Activated T-cell treated with anti-CD3 and anti-CD28 coated beads for 4 hours (primary cell): ENCODE measurements at places on chromosomes 1 and 21.

DNA sequence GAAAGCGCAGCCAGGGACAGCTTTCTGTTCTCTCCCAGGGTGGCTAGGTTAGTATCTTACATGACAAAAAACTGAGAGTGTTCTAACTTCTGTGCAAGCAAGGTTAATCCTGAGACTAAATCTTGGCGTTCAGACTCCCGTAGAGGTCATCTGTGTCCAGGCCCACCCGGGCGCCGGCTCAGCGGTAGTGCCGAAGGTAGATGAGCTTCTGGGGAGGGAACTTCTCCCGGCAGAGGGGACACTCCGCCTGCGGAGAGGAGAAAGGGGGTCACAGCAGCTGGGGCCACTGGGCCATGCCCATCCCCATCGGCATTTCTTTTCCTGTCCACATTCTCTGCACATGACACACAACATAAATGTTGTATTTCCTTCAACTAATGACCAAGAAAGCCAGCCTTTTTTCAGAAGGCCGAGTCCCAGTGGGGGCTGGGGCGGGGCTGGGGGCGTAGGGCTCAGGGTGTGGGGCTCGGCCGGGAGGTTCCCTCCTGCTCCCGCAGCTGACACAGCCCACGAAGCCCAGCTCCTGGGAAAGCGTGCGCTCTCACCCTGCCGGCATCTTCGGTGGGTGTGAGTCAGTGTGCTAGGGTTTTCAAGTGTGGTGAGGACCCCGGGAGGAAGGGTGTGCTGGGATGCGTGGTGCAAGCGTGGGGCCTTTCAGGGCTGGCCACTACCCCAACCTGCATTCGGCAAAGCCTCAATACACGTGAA lies 6.6 kb downstream of the PEX10 start:
- DNase-seq: no peak

DNA sequence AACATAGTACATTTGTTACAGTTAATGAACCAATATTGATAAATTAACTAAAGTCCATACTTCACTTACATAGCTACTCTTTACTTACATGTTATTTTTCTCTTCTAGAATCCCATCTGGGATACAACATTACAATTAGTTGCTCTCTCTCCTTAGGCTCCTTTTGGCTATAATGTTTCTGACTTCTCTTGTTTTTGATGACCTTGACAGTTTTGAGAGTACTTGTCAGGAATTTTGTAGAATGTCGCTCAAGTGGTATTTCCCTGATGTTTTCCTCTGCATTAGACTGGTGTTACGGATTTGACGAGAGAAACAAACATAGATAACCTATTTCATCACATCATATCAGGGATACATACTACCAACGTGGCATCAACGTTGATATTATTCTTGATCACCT lies 925.4 kb upstream of the TMPRSS15 start:
- DNase-seq: no peak

- no peak for DNase-seq
Measured at GRCh38 chr1:242811092-242811840, 286.8 kb upstream of the PLD5 start.

DNA sequence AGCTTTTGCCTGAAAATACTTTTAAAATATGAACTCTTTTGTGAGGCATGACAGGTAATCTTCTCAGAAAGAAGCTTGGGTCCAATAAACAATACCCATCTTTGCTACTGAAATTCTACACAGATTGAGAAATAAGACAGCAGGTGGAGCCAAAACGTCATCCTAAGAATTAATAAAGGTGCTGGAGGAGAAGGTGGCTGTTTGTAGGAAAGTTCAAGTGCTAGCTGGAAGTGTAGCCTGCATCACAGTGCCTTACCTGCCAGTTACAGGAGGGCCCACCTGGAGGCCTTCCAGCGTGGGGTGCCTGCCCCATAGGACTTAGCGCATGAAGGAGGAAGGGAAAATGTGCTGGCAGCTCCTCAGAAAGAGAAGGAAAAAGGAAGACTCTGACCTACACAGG lies 93.7 kb downstream of the TTC3 start:
- DNase-seq: no peak

GRCh38 chr1:230231774-230232145 lies 164.7 kb downstream of the GALNT2 start:
- no peak for DNase-seq

DNA sequence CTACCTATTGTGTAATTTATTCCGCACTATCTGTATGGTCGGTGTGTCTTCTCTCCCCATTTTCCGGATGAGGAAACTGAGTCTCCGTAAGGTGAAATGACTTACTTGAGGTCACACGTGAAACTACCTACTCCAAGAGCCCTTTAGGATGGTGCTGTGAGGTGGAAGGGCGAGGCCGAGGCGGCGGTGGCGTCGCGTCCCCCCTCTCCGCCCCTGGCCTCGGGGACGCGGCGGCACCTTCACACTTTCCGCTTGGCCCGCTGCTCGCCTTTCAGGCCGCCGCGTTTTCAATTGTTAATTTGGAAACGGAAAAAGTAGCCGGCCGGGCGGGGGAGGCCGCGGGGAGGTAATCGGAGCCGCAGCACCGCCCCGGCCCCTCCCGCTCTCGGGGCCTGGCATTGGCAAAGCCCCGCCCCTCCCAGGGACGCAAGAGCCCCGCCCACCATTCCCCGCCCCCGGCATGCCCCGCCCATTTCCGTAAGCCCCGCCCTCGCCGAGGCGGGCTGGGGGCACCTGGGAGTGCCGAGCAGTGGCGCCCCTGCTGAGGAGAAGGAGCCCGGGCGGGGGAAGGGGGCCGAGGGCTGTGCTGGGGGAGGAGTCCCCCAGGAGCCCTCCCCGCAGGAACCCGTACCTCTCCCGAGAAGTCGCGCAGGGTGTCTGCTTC lies 18.6 kb downstream of the KCNQ4 start:
- peak; percentile 82 for DNase-seq

DNA sequence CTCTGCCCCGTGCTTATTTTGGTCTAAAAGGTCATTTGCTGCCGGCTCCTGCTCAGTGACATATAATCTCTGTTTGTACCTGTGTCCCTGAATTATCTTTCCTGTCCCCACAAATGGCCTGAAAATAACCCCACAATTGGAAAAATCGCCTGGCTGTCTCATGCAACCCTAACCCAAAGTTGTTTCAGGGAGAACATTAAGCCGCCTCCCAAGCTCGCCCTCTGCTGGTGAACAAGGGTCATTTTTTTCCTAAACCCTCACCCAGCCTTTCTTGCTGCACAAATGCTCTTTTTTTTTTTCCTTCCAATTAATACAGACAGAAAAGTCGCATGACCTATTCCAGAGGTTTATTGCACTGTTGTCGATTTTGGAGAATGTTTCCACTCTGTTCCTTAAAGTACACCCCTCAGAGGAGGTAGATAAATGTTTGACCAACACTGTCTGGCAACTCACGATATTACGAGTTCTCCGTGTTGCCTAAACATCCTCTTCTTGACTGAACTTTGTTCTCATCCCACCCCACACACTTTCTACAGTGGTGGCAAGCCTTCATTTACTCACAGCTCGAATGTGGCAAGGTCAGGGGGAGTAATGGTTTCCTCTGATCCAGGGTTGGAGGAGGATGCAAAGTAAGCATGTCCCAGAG lies 148.7 kb downstream of the ZZZ3 start:
- DNase-seq: peak; percentile 45

DNA sequence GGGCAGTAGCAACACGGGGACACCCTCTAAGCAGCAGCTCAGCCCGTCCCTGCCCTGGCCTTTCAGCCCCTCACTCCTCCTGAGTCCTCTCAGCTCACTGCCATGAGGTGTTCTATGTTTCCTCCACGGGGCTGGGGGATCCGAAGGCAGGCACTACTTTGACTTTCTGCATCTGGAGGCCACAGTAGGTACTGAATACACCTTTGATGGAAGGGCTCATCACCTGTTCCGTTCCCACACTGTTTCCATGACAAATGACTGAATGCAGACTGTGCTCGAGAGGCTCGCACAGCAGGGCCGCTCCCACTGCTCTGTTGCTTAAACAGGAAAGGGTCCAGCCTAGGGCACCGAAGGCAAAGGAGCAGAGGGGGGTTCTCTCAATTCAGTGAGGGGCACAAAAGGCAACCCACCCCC lies 77.6 kb upstream of the DNAH14 start:
- no peak for DNase-seq
